GM12864 (cell line): ENCODE measurements at places on chromosomes 5 and 9.

GRCh38 chr5:33891788-33892619 is at the start of gene ADAMTS12:
Gene ADAMTS12 (minus strand): TSS chr5:33891990. CDS start chr5:33891856, 134 bp downstream.
- no peak for DNase-seq

DNA sequence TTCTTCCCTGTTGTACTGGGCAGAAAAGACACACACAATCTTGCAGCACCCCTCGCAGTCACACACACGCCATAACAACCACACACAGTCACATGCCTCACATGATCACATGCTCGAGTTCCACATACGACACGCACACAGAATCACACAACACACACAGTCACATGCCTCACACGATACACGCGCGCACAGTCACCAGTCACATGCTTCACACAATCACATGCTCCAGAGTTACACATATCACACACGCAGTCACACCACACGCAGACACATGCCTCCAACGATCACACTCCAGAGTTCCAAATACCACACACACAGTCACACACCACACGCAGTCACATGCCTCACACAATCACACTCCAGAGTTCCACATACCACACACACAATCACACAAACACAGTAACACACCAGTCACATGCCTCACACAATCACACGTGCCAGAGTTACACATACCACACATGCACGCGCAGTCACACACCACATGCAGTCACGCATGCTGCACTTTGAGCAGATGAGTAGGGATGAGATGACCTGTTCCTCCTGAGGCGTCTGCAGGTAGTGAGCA is 49.0 kb upstream of the LRRC14B start:
- no peak for DNase-seq

- no peak for DNase-seq
These were observed 144.4 kb upstream of the FSTL4 start for GRCh38 chr5:133756756-133757155.

GRCh38 chr5:121031491-121031890 is 567.4 kb downstream of the PRR16 start:
- no peak for DNase-seq

GRCh38 chr9:121921444-121921843 is 171.7 kb downstream of the TTLL11 start:
- DNase-seq = no peak

DNA sequence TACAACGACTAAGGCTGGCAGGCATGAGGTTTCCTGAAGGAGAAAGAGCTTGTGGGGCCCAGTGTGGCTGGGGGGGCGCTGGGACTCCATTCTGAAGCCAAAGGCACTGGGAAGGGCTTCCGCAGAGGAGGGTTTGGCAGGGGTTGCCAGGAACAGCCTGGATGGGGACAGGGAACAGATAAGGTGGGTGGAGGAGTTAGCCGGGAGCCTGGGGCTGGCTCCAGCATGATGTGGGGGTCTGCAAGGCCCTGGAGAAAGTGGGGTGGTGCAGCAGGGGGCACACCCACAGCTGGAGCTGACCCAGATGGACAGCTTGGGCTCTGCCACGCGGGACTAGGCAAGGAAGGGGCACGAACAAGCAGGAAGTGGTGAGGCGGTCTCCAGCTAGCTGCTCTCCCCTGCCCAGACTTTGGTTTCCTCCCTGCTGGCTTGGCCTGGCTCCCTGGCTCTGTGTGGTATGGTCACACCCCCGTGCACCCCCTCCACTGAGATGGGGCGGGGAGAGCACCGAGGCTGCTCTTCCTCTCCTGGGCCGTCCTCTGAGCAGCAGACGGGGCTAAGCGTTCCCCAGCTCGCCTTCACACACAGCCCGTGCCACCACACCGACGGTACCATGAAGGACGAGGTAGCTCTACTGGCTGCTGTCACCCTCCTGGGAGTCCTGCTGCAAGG is at the start of gene LTC4S:
LTC4S (plus strand) TSS at position 519 of the 672 bp plus-strand sequence; CDS start at position 614, 95 bp downstream.
- no peak for DNase-seq

GRCh38 chr5:177535125-177535524 is 18.4 kb upstream of the DDX41 start:
- no peak for DNase-seq

- DNase-seq = no peak
These were observed 330.7 kb downstream of the CAAP1 start for GRCh38 chr9:26561928-26562327.

- peak; percentile 53 for DNase-seq
These were observed 139.7 kb upstream of the PCA3 start for GRCh38 chr9:76624391-76625048.

GRCh38 chr5:52077941-52078815 is 694.9 kb downstream of the ISL1 start:
- DNase-seq = no peak

DNA sequence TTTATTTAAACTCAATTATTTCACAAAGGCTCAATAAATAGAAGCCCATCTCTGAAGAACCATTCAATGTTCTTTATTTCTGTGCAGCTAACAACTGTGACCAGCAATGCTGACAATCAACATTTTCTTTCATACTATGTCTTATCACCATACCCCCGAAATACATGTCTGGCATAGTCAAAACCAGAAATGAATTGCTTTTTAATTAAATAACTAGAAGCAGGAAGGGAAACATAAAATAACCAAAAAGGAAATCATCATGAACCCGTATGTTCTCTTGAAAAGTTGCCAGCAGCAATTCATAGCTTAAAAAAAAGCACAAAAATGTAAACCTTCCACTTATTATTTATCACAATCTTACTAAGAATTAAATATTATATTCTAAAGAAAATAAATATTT is 212.4 kb downstream of the TMEM232 start:
- DNase-seq = no peak

DNA sequence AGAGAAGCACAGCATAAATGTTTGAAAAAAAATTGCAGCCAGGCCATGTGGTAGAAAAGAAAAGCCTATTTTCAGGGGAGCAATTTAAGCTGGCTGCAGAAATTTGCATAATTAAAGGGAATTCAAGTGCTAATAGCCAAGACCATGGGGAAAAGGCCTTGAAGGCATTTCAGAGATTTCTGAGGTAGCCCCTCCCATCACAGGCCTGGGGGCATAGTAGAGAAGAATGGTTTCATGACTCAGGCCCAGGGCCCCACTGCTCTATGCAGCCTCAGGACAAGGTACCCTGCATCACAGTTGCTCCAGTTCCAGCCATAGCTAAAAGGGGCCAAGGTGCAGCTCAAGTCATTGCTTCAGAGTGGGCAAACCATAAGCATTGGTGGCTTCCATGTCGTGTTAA is 1416.0 kb downstream of the EFNA5 start:
- DNase-seq = no peak

DNA sequence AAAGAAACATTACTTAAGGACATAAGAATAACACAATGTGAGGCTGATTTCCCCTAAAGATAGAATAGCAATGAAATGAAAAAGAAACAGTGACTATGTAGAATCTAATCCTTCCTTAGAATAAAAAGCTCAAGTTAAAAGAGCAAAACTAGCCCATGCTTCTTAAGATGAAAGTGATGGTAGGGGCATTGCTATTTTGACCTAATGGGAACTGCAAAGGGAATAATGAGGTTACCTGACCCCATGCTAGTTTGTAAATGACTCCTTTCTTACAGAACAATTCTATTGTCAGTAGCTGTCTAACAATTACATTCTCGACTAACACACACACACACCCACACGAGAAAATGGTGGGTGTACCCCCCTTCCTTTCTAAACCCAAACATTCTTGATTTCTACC is 575.8 kb downstream of the CSNK1G3 start:
- no peak for DNase-seq

GRCh38 chr5:60437308-60437707 is 262.7 kb downstream of the DEPDC1B start:
- DNase-seq = no peak

- no peak for DNase-seq
These were observed 764.1 kb upstream of the ARRDC3 start for GRCh38 chr5:92147266-92147665.
